Skeletal muscle tissue (tissue), 5 donors: ENCODE measurements at places on chromosomes 6 and 20. TPM values are rescaled to one million over a fixed set of nuclear protein-coding genes. Genes with fewer than 3 reads are reported as not detected.

The SEMG1 gene
- not detected for total RNA-seq

The FIG4 gene
- 21.9 TPM for total RNA-seq

The PRKN gene
- total RNA-seq: 16.7 TPM

The BTBD3 gene
- 52.2 TPM for total RNA-seq
